Tibial nerve (tissue), 4 donors: ENCODE measurements at places on chromosomes 1 and 21.
A peak's percentile ranks its signal among the peaks of the same experiment; 100 is the strongest.

DNA sequence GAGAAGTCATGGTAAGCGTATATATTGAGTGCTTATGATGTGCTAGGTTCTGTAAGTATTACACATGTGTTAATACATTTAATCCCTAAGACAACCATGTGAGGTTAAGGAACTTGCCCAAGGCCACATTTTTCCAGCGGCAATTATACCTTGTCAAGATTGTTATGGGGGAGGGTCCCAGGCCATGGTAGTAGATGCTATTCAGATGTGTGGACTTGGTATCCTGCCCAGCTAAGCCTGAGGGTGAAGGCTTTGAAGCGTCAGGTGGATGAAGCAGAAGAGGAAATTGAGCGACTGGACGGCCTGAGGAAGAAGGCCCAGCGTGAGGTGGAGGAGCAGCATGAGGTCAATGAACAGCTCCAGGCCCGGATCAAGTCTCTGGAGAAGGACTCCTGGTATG lies 3.6 kb upstream of the TUFT1 start:
- no peak for DNase-seq

DNA sequence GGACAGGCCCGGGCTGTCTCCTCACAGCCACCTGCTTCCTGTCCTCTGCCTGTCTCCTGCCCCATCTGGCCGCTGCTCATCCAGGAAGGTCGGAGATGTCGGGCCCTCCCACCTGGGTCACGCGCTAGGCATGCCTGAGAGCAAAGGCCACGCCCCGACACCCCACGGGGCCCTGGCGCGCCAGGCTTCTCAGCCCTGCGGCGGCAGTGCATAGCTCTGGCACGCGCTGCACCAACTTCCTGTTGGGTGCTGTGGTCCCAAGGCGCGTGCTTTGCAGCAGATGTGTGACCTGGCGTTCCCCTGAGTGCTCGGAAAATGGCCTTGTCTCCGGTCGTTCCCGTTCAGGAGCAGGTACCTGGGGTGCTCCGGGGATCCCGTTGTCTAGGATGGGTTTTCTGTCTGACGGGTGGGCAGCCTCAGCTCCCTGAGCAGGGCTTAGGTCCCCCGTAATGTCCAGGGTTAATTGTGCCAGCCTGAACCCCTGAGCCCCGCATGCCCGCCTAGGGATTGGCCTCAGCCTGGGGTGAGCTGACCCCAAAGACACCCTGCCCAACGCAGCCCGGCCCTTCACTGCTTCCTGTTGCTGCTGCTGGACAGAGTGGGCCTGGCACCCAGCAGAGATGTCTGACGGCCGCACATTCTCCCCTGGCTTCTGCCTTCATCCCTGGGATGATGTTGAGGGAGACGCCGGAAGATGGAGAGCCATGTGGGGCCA lies 19.4 kb upstream of the KCNAB2 start:
- DNase-seq, result peak; percentile 59

- no peak for DNase-seq
Measured at GRCh38 chr1:92754000-92754718, 30.7 kb downstream of the EVI5 start.

GRCh38 chr1:25802915-25803314 lies 2.9 kb downstream of the SELENON start:
- DNase-seq, result no peak
